ACHN (cell line): ENCODE measurements at places on chromosomes 7 and 10.

DNA sequence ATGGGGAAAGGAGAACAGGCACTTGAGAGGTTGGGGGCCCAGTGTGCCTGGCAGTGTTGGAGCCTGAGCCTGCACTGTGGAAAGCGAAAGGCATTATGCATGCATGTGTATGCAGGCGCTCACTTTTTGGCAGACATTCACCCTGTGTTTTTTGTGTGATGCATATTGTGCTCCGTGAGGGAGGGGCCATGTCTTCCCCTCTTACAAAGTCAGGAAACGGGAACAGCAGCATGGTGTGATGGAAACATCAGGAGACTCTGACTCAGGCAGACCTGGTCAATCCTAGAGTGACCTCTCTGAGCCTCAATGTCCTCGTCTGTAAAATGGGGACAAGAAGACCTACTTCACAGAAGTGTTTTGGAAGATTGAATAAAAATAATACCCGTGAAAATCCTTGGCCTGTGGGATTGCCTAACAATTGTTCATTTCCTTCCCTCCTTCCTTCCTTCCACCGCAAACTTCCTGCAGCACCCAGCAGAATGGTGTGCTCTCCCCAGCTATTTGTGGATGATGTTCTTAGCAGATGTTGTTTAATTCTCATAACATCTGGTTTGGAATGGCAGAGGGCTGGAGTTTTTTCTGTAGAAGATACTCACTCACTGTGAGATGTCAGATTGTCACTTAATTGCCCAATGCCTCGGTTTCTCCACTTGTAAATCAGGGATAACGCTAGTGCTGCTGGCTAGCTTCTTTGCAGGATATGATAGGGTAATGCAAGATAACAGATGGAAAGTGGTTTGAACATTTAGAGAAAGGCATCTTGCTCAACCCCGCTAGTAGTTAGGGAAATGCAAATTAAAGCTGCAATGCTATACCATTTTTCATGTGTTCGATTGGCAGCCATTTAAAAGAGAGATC, 39.8 kb downstream of the CDH23 start:
- DNase-seq: no peak

DNA sequence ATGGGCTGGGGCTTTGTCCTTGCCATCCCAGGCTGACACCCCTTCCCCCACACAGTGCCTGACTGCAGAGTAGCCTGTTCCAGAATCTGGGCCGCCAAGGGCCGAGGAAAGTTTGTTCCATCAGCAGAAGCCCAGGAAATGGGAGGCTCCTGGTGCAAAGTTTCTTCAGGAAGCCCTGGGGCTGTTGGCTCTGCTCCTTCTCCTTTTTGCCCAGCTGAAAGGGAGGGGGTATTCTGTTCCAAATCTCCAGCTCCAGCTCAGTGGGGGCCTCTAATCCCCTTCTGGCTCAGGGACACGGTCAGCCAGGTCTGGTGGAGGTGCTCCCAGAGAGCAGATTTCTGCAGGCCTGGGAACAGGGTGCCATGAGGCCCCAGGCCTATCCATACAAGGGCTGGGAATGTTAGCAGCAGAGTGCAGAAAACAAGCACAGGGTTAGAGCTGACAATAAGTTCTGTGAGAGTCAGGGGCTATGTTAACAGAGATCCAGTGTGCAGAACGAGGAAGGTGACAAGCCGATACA, 399.5 kb downstream of the RPS24 start:
- no peak for DNase-seq

GRCh38 chr10:13117841-13118783, 18.1 kb downstream of the OPTN start:
- no peak for DNase-seq

- DNase-seq: no peak
Observed at GRCh38 chr10:45197816-45198485, 117.5 kb downstream of the OR13A1 start.

- no peak for DNase-seq
Observed at GRCh38 chr7:100351657-100352058, 6.3 kb upstream of the PILRB start.

GRCh38 chr10:32139223-32140073, 83.2 kb upstream of the KIF5B start:
- peak; percentile 87 for DNase-seq

DNA sequence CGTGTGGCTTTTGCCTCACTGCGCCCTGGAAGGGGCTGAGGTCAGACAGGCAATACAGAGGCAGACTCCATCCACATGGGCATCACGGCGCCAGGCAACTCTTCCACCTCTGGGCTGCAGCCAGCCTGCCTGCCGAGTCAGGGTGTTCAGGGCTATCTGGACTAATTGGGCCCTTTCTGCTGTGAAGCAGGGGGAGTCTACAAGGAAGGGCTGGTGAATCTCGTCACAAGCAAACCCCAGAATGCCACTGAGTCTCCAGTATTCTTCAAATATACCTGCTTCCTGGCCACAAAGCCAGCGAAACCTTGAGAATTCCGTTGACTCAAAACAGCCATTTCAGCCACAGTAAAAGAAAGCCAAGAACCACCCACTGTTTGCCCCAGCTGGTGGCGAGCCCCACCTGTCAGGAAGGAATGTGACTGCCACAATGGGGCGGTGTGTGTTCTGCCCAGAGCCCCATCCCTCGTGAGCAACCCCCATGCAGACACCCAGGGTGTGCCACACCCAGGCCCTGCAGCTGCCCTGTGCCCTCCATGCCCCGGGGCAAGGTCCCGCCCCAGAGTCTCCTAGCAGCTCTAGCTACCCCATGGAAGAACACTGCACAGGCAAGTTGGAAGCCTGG, 117.3 kb downstream of the FAM53B start:
- no peak for DNase-seq

DNA sequence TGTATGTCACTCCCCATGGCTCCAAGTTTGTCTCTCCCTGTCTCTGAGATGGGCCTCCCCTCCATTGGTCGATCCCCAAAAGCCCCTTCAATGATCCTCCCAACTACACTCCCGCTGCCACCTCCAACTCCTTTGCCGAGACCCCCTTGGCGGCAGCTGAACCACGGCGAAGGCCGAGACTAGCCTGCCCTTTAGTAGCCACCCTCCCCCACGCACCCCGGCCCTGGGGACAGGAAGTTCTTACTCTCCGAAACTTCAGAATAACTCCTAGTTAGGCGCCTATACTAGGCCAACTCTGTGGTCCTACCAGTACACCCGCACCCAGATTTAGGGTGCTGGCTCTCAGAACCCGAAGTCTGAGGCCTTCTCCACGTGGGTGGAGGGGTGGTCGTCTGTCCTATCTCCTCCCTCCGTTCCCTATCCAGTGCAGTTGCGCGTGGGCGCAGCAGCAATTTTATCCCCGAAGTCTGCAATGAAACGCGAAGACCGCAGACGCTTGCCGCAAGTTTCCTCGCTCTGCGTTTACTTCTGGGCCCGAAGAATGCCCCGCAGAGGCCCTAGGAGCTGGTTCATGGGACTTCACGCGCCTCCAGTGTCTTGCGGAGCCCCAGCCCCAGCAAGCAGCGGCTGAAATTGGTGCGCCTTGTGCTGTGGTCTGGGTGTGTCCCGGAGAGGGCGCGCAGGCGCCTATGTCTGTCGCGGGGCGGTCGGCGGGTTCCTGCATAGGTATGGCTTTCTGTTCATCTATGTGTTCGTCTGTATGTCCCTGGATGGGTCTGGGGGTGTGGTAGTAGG, 82.6 kb upstream of the SLF2 start:
- no peak for DNase-seq

- peak; percentile 55 for DNase-seq
Observed at GRCh38 chr7:34087892-34088891, 182.9 kb downstream of the BMPER start.

DNA sequence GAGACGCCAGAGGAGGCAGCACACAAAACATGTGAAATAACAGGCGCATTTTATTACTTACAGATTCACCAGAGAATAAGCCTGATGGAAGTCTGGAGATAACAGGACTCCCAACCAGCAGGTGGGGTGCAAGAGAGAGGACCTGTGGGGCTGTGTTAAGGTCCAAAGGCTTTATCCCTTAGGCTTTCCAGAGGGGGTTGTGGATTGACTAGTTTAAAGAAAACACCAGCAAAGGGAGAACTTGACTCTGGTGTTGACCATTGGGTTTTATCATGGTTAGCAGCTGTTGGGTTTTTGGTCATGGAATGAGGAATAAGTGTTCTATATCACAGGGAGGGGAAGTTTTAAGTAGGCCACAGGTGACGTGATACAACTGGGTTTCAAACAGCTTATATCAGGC, 1.6 kb upstream of the CRPPA start:
- DNase-seq: no peak

GRCh38 chr10:27100813-27101347, 586 bp upstream of the ANKRD26 start:
- DNase-seq: peak; percentile 2

GRCh38 chr7:17456541-17456940, 158.1 kb downstream of the AHR start:
- no peak for DNase-seq

- no peak for DNase-seq
Observed at GRCh38 chr10:26887611-26888215, 27.0 kb upstream of the ABI1 start.

- DNase-seq: no peak
Observed at GRCh38 chr7:134051020-134051419, 76.1 kb upstream of the LRGUK start.
